ENCODE measurements at places on chromosomes 16 and 17. TPM values are rescaled to one million over a fixed set of nuclear protein-coding genes. Genes with fewer than 3 reads are reported as not detected.

FOXC2 gene
- total RNA-seq, result 5.4 TPM

KRT33B gene
- not detected for total RNA-seq

KRT27 gene
- not detected for total RNA-seq

TNFRSF13B gene
- total RNA-seq, result not detected

SKAP1 gene
- total RNA-seq, result 0.17 TPM

MTHFSD gene
- 6.5 TPM for total RNA-seq

TP53I13 gene
- 44.8 TPM for total RNA-seq

RNF112 gene
- total RNA-seq, result 0.11 TPM

NHLRC4 gene
- 0.17 TPM for total RNA-seq

HP gene
- not detected for total RNA-seq

TOM1L1 gene
- total RNA-seq, result 32.7 TPM

FBXW10B gene
- 4.2 TPM for total RNA-seq

PLLP gene
- 0.06 TPM for total RNA-seq

NME2 gene
- total RNA-seq, result 488 TPM

HOXB6 gene
- total RNA-seq, result 2.4 TPM

TBC1D28 gene
- total RNA-seq, result not detected

MARCHF10 gene
- not detected for total RNA-seq

RCVRN gene
- not detected for total RNA-seq

Measured in Daoy (cell line).